NCI-H2081 (cell line): ENCODE measurements at places on chromosomes 3 and 15.

DNA sequence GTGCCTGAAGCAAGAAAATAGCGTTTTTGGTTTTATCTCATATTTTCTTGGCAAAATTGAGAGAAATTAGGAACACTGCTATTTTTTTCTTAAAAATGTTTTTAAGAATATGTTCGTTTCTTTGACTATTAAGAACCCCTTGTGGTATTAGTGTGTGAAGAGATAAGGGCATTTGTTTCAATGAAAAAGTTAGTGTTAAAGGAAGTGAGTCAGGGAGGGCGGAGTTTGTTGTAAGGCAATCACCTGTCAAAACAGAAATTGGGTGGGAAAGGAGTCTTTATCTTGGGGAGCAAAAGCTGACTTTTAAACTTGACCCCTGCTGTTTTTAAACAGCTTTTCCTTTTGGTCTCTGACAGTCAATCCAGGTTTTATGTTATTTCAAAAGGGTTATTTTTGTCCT is 4.2 kb downstream of the RAP2B start:
- DNase-seq, result no peak

DNA sequence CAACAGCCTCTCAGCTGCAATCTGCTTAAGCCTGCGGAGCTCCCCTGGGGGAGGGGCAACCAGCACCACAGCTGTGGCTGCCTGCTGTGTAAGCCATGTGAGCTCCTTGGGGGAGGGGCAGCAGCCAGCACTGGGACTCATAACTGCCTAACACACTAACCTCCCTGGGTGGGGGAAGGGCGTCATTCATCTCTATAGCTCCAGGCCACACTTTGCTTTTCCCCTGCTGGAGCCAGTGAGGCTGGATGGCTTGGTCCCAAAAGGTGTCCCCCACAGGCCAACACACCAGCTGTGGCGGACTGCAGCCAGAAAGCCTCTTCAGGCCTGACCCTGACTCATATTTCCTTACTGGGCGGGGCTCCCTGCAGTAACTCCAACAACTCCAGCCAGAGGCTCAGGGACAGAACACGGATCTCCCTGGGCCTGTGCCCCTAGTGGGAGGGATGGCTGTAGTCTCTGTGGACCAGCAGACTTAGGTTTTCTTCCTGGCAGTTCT is 129.8 kb downstream of the PPM1L start:
- DNase-seq, result no peak

GRCh38 chr15:98905963-98906711 is 101.5 kb downstream of the PGPEP1L start:
- DNase-seq, result no peak

DNA sequence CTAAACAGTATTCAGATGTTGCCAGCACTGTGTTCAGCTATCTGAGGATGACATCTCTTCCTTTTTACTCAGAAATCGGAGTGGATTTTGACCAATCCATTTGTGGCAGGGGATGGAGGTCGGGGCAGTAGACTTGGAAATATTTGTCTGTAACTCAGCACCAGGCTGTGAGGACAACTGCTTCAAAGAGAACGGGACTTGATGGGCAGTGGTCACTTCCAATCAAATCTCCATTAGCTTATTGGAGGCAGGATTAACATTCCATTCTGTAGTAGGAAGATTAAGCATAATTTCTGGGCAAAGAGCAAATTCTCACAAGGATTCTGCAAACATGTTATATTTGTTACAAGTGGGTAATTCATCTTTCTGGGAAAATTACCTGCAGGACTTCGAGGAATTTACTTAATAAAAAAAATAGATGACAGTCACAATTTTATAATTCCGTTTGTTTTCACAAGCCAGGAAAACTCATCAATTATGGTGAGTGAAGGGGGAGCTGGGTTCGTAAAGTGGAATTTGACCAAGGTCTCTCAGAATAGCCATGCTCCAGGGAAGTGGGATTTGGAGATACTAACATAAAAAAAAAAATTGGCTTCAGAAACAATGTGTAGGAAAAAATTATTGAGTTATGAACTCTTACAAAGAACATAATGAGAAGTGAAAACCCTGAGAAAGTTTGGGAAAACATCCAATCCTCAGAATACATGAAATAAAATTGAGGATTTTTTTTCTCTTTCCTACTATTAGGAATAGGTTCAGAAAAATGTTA is 18.1 kb downstream of the CRABP1 start:
- no peak for DNase-seq

GRCh38 chr15:36858423-36858822 is 241.9 kb downstream of the MEIS2 start:
- no peak for DNase-seq

DNA sequence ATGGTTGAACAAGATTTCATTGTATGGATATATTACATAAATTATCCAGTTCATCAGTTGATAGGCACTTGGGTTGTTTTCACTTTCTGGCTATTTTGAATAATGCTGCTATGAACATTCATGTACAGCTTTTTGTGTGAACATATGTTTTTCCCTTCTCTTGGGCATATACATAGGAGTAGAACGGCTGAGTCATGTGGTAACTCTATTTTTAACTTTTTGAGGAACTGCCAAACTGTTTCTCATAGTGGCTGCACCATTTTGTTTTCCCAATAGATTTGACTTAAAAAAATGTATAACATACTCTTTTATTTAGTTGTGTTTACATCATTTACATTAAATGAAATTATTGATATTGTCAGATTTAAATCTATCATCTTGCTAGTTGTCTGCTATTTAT is 28.8 kb upstream of the RFX7 start:
- DNase-seq, result no peak

- no peak for DNase-seq
Measured at GRCh38 chr15:35437157-35437556, 108.8 kb downstream of the DPH6 start.

- no peak for DNase-seq
Measured at GRCh38 chr3:197701841-197702240, 34.9 kb downstream of the RUBCN start.

- DNase-seq, result no peak
Measured at GRCh38 chr3:40523781-40524180, 979 bp upstream of the ZNF621 start.

GRCh38 chr3:106746286-106746685 is 631.0 kb upstream of the CCDC54 start:
- DNase-seq, result no peak

DNA sequence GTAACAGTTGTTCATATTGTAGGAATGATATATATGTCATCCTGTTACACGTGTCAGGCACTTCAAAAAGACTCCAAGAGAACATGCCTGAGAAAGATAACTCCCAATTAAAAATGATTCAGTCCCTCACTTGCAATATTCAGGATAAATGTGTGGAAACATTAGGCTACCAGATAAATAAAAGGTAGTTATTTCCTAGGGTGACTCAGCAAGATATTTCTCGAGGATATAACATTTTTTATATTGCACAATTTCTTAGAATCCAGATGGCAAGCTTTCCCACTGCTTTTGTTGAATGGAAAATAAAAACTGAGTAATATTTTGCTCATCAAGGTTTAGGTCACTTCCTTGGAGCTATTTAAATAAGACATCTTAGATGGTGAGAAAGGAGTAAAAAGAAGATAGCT is 181.4 kb downstream of the GAP43 start:
- DNase-seq, result no peak

GRCh38 chr3:32113981-32114545 is 7.6 kb downstream of the GPD1L start:
- DNase-seq, result no peak

DNA sequence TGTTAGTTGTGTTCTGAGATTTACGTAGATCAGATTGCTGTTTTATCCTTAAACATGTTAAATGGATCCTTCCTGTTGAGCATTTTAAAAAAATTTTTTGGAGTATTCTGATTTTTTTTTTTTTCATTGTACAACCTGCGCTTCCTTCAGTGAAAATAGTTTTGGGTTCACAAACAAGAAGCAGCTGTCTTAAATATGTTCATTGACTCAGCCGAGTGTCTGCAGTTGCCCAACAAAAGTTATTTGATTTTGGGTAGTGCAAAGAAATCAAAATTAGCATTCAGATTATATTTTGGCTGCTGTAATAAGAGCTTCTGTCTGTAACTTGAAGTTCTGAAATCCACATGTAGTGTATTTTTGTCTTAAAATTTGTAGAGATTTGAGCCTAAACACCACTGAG is 148.2 kb downstream of the BBX start:
- DNase-seq, result no peak

GRCh38 chr3:126512026-126512425 is 5.5 kb downstream of the UROC1 start:
- no peak for DNase-seq

- no peak for DNase-seq
Measured at GRCh38 chr15:58505581-58505980, 73.8 kb downstream of the LIPC start.

DNA sequence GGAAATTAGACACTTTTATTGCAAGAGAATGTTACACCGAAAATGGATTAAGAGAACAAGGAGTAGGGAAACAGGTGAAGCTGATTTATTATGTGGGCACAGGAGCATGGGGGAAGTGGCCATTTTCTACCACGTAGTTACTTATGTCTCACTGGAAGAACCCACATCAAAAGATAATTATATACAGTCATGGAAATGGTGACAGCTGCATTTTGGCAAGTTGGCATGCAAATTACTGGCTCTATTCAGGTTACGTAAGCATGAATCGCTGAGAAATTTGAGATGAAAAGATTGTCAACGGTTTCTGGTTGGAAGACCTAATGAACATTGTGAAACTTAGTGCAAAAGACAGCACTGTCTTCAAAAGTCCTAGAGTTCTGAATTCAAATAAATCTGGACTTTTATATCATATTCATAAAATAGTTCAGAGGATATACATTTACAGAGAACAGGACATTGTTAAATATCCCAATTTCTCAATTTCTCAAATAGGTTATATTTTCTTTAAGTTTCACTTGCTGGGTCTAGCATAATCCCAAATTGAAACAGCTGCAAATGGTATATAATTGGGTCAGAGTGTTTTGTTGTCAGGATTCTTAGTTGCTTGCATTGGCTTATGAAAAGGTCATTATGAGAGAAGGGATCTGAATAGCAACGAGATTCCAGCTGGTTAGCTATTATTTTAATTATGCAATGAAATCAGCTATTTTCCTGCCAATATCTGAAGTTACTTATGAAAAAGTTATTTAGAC is 567.8 kb downstream of the ZPLD1 start:
- peak; percentile 80 for DNase-seq

GRCh38 chr15:50641318-50641717 is 45.3 kb downstream of the TRPM7 start:
- DNase-seq, result no peak

- no peak for DNase-seq
Measured at GRCh38 chr15:99514306-99514705, 51.5 kb upstream of the MEF2A start.

DNA sequence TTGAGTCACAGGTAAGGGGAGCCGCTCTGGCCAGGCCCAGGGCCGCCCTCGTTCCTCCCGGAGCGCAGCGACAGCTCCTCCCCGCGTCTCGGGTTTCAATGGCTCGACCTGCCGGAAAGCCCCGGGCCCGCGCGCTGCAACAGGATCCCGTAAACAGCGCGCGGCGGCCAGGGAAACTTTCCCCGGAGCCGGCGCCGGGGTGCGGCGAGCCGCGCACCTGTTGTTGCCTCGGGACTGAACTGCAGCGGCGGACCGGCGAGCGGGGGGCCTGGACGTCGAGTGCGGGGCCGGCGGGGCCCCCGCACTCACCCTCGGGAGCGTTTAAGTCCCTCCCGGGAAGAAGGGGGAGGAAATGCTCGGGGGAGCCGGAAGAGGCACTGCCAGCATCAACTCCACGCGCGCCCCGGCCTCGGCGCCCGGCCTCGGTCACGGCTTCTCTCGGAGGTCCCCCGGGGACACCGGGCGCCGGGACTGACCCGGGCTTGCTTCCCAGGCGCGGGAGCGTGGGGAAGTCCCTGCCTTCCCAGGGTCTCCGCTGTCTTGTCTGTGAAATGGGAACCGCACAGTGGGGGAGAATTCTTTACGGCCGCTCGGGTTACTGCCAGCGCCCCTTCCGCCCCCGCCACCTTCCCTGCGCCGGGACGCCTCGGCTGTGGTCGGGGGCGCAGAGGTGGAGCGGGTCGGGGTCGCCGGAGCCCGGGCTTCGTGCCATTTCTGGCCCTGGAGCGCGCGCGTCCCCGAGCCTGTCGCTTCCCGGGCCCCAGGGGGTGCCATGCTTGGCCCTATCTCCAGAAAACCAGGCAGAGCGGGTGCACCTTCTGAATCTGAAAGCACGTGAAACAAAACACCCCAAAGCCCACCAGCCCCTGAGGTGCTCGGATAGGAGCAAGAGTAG is 7.5 kb upstream of the PGPEP1L start:
- peak; percentile 56 for DNase-seq

- no peak for DNase-seq
Measured at GRCh38 chr3:61975936-61976335, 397.4 kb downstream of the FEZF2 start.

- DNase-seq, result peak; percentile 44
Measured at GRCh38 chr15:32029409-32029861, 880 bp upstream of the CHRNA7 start.

DNA sequence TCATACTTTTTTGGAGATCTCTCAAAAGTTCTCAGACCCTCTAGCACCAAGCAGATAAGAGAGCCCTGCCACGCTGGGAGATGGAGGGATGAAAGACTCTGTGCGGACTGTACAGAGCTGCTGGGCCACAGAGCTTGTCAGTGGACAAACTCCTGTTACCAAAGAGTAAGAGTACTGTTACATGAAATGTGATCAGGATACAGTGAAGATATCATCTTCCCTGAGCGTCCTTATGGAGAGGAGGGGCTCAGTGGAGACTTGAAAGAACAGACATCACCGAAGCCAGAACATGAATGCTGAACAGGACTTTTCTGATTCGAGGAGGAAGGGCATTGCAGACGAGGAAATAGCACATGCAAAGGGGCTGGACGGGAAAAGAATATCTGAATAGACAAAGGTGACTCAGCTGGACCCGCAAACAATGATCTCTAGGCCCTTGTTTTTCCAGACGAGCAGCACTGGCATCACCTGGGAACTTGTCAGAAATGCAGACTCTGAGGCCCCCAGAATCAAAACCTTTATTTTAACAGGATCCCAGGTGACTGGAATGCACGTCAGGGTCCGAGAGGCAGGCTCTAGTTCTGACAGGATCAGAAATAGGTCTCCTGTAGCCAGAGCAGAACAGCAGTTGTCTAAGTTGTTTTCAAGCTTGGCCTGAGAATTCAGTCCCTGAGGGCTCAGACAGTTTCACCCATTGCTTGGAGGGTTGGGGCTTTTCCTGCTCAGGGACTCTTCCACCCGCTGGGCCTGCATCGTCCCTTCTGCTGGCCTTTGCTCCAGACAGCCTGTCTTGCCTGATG is 277.9 kb downstream of the RPLP1 start:
- DNase-seq, result no peak

DNA sequence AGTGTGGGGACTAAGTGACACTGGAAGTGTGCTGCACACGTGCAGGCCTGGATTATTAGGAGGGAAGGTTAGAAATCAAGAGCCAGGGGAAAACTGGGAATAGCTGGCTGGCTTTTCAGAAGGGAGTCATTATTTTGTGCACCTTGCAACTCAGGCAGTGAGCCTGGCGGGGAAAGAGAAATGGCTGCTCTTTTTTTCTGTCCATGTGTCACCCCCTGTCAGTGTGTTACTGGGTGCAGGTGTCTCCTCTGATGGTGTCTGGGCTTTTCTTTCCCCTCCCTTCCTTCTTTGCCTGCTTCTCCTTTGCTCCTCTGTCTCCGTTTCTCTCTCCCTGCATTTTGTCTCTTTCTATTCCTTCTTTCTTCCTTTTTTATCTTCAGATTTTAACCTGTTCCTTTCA is 130.7 kb downstream of the APBA2 start:
- no peak for DNase-seq
